ENCODE measurements at places on chromosomes 6 and 20.

GRCh38 chr6:141105481-141105880 lies 1027.2 kb upstream of the GJE1 start:
- no peak for DNase-seq

- no peak for DNase-seq
Measured at GRCh38 chr6:158955255-158955654, 44.7 kb downstream of the RSPH3 start.

DNA sequence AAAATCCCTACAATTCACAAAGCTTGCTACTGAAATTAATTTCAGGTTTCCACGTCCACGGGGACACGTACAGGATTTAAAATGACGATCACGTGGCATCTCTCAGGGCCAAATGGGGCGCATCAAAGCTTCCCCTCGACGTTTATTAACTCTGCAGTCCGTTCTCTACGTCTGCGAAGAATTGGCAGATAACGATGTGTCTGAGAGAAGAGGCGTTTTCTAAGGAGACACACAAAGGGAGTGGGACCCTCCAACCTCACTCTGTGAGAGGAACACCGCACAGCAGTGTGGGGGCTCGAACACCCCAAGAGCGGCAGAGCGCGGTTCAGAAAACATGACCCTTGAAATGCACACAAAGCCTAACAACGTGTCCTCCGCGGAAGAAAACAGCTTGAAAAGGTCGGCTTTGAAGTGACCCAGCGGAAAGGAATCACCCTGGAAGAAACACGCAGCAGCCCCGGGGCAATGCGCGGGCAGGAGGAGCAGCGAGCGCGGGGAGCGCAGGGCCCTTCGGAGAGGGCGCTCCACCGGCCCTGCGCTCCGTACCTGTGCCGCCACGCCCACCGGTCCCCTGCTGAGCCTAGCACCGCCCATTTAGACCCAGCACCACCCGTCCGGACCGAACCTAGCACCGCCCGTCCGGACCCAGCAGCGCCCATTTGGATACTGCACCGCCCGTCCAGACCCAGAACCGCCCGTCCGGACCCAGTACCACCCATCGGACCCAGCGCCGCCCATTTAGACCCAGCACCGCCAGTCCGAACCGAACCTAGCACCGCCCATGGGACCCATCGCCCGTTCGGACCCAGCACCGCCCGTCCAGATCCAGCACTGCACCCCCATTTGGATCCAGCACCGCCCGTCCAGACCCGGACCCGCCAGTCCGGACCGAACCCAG lies 1.1 kb upstream of the AFDN start:
- DNase-seq: peak; percentile 47

GRCh38 chr6:6386010-6386409 lies 65.5 kb upstream of the F13A1 start:
- DNase-seq: no peak

DNA sequence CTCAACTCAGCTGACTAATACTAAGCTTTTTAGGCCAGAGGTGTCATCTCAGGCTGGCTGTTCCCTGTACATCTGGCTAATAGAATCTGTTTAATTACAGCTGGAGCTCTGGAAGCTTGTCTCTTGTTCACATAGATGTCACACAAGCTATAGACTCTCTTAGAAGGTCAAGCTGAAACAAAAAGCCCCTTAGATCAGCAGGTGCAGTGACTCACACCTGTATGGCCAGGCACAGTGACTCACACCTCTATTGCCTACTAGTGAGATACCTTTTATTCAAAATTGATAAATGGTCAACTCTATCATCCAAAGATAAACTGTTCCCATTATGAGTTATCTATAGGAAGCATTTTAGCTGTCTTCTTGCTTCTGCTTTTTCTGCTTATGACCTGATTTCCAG lies 29.9 kb upstream of the MTHFD1L start:
- no peak for DNase-seq

DNA sequence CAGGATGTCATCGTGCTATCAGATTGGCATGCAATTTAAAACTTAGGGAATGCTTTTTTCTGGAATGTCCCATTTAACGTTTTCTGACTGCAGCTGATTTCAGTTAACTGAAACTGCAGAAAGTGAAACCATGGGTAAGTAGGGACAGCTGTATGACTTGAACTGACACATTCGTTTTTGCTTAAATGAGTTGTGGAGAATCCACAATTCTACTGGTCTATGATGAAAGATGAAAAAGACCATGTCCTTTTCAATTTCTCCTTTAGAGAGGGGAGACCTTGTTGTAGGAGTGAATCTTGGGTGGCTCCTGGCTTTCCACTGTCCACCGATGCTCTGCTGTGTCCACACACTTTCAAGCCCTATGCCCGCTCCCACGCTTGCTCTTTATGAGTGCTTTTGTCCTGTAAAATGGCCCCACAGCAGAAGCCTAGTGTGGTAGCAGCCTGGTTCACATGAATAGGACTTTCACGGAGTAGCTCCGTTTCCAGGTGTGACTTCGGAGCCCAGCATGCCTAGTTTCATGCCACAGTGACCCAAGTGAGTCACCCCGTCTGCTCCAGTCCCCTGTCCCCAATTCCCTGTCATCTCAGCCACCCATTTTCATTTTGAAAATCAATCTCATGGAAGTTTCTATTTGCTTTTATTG lies 21.9 kb downstream of the DYNLT1 start:
- DNase-seq: no peak

DNA sequence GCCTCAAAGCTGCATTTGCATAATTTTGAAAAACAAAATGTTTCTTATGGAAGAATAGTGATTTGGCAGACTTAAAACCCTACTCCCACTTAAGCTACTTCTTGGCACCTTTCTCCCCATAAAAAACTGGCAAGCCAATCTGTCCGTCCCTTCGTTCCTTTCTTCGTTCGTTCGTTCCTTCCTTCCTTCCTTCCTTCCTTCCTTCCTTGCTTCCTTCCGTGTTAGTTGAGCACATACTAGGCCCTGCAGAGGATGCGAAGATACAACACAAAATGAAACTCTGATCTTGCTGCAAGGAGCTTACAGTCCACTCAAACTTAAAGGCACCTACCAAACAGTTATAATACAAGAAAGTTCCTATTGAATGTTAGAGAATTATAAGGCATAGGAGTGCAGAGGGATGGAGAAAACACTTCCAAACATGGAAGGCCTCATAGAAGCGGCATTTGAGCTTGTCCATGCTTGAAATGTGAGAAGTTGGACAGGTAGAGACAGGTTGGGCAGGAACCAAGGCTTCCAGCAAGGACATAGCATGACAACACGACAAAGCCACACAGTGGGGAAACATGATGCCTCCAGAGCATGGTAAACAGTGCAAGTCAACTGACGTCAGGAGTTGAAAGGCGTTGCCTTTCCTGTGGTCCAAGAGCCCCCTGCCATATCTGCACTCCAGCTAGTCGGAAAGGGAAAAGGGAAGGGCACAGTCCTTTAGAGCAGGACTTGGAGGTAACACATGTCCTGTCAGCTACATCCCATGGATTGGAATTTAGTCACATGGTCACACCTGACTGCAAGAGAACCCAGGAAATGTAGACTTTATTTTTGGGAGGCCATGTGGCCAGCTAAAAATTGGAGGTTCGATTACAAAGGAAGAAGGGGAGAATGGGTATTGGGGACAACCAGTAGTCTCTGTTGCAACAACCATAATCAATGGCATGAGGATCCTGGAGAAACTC lies 7.0 kb downstream of the PNPLA1 start:
- DNase-seq: no peak

- DNase-seq: no peak
Measured at GRCh38 chr6:138896104-138896756, 91.8 kb downstream of the REPS1 start.

All from left ventricle myocardium inferior (tissue), 1 donor.